ENCODE measurements at places on chromosomes 16 and 17.

- DNase-seq = no peak
These were observed 1.2 kb downstream of the USP7 start for GRCh38 chr16:8962393-8963009.

DNA sequence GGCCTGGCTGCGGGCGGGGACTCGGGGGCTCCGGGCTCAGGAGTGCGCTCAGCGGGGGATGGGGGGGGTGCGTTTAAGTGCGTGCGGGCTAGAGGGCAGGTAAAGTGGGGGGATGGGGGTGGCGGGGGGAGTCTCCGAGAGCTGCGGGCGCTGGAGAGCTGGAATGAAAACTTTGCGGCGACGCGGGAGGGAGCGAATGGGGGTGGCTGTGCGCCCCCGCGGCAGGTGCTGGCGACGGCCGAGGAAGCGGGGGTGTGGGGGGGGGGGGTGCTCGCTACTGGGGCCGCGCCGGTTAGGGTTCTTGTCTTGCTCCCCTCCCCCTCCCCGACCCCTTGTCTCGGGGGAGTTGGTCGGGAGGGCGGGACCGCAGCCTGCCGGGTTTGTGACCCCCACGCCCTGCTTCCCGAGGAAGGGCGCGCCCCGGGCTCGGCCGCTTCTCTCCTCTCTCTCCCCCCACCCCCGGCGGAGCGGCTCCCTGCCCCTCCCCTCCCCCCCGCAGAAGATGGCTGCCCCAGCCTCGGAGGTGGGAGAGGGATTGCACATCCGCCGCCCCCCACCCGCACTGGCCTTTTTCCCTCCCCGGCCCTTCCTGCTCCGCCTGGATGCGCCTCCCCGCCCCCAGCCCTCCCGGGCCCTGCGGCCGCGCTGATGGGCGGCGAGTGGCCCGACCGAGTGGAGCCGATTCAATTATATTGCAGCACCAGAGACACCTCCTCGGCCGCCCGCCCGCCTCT is 649 bp downstream of the GSE1 start:
- DNase-seq = peak; percentile 51

GRCh38 chr17:43901861-43902589 is 5.3 kb downstream of the MPP2 start:
- DNase-seq = no peak

DNA sequence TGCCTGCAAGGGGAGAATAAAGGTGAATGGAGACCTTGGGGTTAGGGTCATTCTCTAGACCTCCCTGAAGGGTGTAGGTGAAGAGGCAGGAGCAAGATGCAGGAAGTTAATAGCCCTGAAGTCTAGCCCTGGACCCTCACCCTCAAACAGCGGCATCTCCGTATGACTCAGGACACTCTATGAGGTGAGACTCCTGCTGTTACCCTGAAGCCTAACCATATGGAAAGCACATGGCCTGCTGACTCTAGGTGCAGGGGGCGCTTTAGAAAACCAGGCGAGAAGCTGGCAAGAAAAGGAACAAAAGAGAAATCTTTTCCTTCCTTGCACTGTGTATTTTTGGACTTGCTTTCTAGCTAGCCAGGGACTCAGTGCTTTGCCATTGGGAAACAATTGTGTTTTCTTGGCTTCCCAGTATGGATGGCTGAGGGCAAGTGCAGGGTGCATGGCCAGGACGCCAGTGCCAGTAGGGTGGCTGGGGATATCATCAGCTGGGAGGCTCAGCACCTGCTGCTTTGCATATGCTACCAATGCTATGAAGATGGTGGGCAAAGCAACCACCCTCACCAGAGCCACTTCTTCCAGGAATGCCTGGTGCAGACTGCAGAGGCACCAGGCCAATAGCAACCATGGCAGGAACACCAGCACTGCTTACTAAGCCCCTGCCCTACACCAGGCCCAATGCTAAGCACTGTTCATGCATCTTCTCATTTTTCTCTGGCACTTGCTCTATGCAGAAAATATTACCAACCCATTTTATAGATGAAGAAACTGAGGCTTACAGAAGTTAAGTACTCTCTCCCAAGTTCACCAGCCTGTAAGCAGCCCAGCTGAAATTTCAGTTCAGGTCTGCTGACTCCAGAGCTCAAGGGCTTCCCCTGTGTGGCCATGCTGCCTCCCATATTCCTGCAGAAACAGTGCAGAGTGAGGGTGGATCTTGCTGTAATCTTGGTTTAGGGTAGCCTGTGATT is 425.1 kb downstream of the SLC39A11 start:
- DNase-seq = no peak

DNA sequence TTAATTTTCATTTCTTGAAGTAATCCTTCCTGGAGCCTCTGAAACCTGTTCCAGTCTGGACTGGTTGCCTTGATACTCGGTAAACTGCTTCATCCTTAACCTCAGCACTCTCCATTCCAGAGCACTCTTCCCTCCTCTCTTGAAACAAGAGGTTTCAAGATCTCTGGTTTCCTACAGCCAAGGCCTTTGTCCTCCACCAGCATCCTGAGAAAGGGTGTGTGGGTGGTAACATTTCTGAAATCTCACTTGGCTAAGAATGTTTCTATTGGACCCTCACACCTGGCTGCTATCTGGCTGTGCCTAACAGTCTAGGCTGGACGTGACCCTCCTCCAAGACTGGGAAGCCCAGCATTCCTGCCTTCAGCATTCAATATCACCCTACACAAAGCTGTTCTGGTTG is 99.7 kb downstream of the CYTH1 start:
- DNase-seq = no peak

DNA sequence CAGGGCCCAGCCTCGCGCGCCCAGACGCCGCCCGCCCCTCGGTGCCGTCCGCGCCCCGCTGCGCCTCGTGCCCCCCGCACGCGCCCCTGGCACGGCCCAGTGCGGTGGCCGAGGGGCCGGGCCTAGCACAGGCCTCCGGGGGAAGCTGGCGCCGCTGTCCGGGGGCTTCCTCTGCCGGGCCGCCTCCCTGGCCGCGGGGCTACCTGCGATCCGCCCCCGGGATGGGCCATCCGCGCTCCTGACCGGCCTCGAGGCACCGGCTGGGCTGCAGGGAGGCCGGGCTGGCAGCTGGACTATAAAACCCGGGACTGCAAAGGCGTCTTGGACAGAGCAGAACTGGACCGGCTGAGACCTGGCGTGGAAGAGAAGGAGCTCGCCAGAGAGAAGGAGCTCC is 783 bp downstream of the BHLHA9 start:
- DNase-seq = no peak

- DNase-seq = no peak
These were observed 2.3 kb downstream of the ALYREF start for GRCh38 chr17:81888988-81889595.

GRCh38 chr17:17752821-17753321 is 71.6 kb downstream of the RAI1 start:
- no peak for DNase-seq

GRCh38 chr17:7260651-7261378 is 1.5 kb downstream of the CLDN7 start:
- no peak for DNase-seq

GRCh38 chr17:48238933-48239602 is 131.5 kb downstream of the SNX11 start:
- no peak for DNase-seq

- DNase-seq = no peak
These were observed 138.0 kb upstream of the HS3ST2 start for GRCh38 chr16:22675745-22676540.

DNA sequence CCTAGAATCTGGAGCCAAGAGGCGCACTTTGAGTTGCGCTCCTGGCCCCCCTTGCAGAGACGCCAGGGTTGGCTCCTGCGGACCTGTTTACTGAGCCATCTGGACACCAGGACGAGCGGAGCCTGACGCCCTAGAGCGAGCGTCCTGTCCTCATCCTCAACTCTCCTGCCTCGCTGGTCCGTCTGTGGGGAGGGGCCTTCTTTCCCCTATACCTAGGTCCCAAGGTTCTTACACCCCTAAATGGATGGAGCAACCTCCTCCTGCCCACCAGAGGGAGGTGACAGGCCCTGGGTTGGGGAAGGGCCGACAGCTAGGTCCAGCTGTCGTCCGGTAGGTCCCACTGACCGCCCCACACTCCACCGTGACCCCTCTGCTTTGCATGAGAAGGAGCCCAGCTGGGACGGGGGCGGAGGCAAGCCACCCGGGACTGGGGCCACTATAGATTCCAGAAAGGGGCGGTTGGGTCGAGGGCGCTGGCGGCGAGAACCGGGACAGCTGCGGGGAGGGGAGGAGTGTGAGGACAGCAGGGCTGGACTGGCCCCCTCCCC is 3.1 kb upstream of the LHX1 start:
- DNase-seq = no peak
